AML-193 (cell line): ENCODE measurements at places on chromosomes 7 and 10.

DNA sequence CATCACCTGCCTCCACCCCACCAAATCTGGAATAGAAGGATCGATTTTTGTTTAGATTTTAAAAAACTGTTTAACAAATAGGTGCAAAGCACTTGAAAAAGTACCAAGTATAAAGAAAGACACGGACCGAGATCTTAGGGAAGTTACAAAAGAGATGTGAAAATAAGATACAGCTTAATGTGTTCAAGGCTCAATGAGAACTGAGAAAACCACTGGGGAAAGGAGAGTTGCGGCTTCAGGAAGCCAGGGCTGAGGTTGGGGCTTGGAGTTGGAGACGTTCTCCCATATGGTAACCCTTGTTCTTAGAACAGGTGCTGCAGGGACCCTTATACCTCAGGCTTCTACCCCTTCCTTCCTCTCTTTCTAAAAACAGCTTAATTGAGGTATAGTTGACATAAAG, 140.2 kb downstream of the FANK1 start:
- DNase-seq: no peak

DNA sequence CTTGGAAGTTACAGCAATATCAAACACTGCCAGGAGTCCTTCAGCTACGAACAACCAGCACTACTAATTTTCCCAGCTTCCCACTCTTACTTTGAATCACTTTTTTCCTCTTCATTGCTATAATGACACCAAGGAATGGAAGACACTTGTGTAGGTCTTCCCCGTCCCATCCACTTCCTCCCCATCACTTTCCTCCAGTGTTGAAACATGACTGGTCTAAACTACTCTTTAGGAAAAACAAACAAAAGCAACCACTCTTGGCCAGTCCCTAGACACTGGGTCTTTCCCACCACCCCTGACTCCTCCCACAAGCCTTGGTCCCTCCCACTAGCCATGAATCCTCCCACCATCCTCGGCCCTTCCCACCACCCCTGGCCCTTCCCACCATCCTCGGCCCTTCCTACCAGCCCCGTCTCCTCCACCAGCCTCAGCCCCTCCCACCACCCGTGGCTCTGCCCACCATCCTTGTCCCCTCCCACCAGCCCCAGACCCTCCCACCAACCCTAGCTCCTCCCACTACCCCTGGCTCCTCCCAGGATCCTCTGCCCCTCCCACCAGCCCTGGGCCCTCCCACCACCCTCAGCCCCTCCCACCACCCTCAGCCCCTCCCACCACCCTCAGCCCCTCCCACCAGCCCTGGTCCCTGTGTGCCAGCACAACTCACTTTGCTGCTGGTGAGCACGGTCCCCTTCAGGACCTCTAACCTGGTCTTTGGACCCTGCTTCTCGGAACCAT, 68.5 kb downstream of the CXCL12 start:
- no peak for DNase-seq

GRCh38 chr10:59607970-59608369, 101.7 kb downstream of the SLC16A9 start:
- DNase-seq: no peak

GRCh38 chr7:64562256-64562625, 630 bp downstream of the ZNF680 start:
- no peak for DNase-seq

GRCh38 chr7:15508258-15508657, 53.6 kb downstream of the AGMO start:
- no peak for DNase-seq

GRCh38 chr7:80053124-80053523, 81.5 kb upstream of the GNAI1 start:
- no peak for DNase-seq

DNA sequence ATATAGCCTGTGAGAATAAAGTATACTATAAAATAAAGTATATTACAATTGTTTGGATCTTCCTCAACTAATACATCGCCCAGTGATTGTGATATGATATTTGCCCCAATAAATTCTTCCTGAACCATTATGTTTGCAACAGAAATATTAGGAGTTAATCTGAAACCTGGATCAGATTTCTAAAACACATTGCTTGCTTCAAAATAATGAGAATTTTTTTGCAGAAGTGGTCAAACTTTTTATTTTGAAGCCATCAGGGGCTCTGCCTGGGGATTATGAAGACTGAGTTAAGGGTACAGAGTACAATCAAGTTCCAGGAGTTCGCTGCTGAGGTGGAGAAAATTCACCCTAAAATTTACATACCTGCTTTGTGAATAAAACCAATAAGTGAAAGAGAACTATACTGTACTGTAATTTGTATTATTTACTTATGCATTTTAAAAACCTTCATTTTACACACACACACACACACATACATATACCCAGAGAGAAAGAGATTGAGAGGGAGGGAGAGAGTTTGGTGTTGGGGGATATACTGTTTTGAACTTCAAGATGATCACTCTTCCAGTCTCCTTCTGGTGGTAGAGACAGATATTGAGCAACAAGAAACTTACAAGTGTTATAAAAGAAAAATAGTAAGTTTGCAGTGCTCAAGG, 91.9 kb downstream of the CPED1 start:
- no peak for DNase-seq

DNA sequence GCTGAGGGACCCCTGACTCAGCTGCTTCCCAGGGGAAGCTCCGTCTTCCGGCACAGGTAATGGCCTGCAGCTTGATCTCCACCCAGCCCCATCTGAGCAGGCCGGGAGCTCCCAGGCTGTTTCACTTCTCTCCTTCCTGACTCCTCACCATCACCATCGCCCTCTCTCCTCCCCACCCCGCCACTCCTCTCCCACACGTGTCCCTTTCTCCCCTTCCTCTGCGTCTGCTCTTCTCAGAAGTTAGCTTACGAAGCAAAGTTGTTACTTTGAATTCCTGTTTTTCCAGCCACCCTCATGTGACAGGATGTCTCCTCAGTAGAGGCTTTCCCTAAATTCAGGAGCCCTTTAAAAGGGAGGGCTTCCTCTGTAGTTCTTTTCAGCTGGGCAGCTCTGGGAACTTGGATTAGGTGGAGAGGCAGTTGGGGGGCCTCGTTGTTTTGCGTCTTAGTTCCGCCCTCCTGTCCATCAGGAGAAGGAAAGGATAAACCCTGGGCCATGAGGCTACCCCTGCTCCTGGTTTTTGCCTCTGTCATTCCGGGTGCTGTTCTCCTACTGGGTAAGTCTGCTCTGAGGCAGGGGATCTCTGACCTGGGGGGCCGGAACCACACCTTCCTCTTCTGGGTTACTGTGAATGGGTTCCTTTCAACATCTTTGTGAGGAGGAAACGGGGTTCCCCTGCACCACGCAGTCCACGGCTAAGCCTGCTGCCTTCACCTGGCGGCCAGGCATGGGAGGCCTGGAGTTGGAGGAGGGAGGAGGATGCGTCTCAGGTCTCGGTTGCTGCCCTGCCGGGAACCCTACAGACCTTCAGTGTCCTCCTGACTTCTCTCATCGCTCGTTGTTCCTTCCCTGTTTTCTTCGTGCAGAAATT, at the start of gene MRC1:
Gene MRC1, plus strand, starts transcription at position 378 of the 871 bp plus-strand sequence. Its CDS starts 118 bp downstream, at position 496.
- DNase-seq: no peak

- DNase-seq: no peak
Measured at GRCh38 chr10:91564026-91564425, 68.8 kb downstream of the PPP1R3C start.

GRCh38 chr10:21989453-21990154, 13.9 kb downstream of the DNAJC1 start:
- peak; percentile 58 for DNase-seq
